ENCODE measurements at places on chromosomes 12 and 14.

GRCh38 chr12:13154831-13155230 lies 41.7 kb upstream of the EMP1 start:
- DNase-seq, result no peak

GRCh38 chr14:73723797-73724661 lies 9.8 kb upstream of the PNMA1 start:
- peak; percentile 99 for DNase-seq

GRCh38 chr12:14710632-14711320 lies 14.4 kb upstream of the GUCY2C start:
- no peak for DNase-seq

GRCh38 chr12:102484428-102484958 lies 4.1 kb upstream of the IGF1 start:
- peak; percentile 61 for DNase-seq

DNA sequence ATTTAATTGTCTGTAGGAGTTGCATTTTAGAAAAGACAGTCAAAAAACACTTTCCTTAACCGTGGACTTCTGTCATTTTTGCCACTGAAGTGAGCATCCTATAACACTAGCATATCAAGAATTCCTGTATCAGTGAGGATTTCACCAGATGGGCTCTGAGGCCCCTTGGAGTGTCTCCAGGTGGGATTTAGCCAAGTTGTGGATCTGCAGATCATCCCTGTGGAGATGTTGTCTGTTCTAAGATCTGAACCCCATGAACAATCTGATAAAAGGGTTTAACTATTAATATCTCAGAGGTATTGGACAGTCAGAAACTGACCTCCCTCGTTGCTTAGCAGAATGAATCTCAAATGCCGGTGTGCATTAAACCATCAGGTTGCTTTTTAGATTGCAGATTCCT lies 165.0 kb upstream of the SRRM4 start:
- no peak for DNase-seq

- DNase-seq, result no peak
Measured at GRCh38 chr12:3967556-3968160, 94.5 kb upstream of the PARP11 start.

GRCh38 chr12:102197789-102198188 lies at the start of gene PMCH:
Gene PMCH (minus strand): TSS chr12:102197833. CDS start chr12:102197770, 63 bp downstream.
- DNase-seq, result peak; percentile 42

DNA sequence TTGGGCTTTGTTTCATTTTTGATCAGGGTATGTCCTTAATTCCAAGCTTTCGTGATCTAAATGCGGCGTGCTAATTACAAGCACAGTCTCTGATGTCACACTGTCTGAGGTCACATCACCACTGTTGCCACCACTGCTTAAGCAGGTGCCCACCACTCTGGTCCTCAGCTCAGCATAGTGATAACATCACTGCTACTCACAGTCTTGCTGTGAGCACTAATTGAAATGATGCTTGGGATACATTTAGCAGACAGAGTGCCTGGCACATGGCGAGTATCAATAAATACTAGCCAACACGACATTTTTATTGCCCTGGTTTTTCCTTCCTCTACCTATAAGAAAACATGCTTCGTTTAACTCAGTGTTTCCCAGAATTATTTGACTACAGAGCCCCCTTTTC lies 7.9 kb downstream of the RILPL2 start:
- no peak for DNase-seq

DNA sequence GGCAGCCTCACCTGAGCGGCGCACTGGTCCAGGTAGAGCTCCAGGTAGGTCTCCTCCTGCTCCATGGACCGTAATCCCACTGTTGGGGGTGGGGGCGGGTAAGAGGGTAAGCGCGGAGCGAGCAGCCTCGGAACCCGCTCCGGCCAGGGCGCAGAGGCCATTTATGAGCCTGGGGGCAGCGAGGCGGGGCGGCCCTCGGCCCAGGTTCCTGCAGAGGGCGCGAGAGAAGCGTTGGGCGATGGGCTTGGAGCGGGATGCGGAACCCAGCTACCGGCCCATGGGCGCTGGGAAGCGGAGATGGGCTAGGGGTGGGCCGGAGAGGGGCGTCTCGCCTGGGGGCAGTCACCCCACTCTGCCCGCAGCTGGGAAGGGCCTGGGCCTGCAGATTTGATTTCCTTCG lies at the start of gene TBPL2:
Gene TBPL2, minus strand, starts transcription at position 232 of the 400 bp plus-strand sequence. Its CDS starts 167 bp downstream, at position 65.
- no peak for DNase-seq

DNA sequence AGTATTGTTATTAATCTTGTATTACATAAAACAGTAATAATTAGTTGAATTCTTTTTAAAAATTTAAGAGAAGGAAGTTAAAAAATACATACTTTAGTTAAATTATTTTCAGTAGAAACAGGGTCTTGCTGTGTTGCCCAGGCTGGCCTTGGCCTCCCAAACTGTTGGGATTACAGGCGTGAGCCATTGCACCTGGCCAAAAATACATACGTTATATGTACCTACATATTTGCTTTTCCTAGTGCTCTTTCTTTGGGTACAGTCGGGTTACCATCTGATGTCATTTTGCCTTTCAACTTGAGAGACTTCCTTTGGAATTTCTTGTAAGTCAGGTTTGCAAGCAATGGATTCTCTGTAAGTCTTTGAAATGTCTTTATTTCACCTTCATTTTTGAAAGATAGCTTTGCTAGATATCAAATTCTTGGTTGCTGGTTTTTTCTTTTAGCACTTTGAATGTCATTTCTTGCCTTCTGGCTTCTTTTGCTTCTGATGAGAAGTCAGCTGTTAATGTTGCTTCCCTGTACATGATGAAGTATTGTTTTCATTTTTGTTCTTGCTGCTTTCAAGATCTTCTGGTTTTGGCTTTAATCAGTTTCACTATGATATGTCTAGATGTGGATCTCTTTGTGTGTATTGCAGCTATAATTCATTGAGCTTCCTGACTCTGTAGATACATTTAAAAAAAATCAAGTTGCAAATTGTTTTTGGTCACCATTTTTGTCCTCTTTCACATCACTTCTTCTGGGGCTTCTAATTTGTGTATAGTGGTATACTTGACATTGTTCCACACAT lies 84.4 kb downstream of the SPATS2 start:
- no peak for DNase-seq

GRCh38 chr14:104187931-104188726 lies 49.7 kb downstream of the KIF26A start:
- no peak for DNase-seq

DNA sequence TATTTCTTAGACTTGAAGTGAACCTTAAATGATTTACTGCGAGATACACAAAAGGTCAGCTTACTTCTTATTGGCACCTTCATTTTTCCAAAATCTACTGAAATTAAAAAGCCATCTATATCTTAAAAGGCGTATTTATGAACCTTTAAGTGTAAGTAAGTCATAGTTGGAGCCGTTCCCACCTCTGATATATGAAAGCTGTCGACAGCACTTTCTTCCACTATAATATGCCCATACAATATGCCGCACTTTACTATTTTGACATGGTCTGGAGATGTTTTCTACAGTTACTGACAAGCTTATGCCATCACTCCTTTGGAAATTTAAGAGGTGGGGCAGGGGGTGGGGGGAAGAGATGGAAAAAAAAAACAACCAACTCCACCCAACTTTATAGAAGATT lies 155.3 kb downstream of the PHETA1 start:
- no peak for DNase-seq

GRCh38 chr14:50714450-50715073 lies 46.5 kb upstream of the SAV1 start:
- peak; percentile 52 for DNase-seq

GRCh38 chr14:68274725-68275124 lies 455.1 kb downstream of the RAD51B start:
- DNase-seq, result no peak

- no peak for DNase-seq
Measured at GRCh38 chr12:24361877-24362580, 412.6 kb upstream of the SOX5 start.

DNA sequence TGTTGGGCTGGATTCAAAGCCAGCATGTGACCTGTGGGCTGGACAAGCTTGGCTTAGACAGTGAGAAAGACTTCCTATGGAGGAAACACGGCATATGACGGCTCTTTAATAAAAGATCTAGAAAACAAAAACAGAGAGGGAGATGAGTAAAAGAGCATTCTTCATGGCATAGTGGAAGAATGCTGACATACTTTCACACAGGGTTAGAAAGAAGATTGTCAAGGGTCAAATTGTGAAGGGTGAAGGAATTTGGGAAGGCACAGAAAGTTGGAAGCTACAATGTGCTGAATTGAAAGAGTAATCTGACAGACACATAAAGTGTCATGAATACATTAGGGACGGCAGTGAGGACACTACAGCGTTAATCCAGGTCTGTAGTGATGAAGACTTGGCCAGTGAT lies 63.4 kb downstream of the GALNT4 start:
- DNase-seq, result peak; percentile 83

DNA sequence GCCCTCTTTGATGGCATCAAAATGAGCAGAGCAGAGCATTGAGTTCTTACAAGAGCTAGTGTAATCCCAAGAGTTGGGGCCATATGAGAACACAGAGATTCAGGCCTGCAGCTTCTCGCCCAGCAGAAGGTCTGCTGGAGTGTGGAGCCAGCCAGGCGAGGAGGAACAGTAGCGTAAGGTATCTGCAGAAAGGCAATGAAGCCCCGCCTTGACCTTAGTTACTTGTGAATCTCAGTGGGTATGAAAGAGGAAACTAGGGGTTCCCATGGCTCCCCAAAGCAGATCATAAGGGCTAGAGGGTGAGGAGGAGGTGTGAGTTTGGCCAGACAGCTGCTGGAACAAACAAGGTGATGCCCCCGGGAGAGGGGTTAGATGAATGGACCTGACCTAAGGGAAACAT lies 49.4 kb downstream of the SLC8A3 start:
- DNase-seq, result no peak

GRCh38 chr12:131852551-131853299 lies 24.5 kb downstream of the MMP17 start:
- peak; percentile 72 for DNase-seq

- DNase-seq, result peak; percentile 30
Measured at GRCh38 chr12:127145241-127145928, 1121.6 kb upstream of the TMEM132C start.

DNA sequence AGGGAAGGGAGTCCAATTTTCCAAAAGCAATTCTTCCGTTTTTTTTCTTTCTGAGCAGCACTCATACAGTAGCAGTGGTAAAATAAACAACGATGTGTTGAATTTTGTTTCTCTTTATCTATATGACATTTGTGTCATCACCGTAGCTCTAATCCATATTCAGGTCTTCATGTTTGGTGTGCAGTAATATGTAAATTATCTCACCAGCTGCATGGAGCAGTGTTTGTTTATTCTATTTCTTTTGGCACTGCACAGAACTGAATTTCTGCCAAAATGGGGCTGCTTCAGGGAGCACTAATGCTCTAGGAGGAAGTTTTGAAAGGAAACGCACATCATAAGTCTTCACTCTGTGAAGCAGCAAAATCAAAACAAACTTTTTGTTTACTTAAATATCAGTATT lies 130.0 kb upstream of the NPAS3 start:
- DNase-seq, result peak; percentile 65

DNA sequence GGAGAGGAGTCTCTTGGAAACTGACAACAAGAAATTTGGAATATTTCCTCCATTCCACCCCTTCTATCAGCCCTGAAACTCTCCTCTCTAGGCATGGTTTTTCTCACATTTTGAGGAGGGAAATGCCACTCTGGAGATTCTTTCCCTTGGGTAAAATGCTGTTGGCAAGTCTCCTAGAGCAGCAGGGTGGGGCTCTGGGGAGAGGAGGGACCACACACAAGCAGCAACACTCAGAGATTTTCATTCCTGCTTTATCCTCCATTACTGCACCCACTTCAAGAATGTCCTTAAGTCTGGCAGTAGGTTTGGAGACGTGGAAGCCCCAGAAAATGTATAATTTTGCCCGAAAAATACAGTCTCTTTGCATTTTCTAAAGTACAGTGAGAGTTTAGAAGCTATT lies 130.8 kb upstream of the FLRT2 start:
- peak; percentile 35 for DNase-seq

DNA sequence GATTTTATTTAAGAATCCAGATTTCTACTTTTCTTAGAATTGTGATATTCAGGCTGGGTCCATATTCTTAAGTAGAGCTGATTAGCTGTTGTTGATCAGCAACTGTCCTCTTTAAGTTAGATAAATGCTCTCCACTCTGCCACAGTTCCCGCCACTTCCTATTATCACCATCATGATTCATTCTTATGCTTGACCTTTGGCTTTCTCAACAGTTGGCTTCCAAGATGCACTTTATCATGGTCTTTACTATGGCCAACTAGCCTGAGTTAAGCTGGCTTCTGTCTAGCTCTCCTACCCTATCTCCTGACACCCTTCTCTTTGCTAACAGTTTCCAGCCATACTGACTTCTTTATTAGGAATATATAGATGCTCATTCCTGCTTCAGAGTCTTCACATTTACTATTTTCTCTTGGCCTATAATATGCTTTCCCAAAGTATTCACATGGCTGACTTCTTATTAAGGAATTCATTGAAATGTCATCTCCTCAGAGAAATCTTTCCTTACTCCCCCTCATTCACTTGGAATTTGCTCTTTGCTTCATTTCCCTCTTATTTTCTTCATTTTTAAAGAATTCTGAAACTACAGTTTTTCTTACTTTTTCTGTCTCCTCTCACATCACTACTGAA lies 149.0 kb upstream of the IGF1 start:
- DNase-seq, result peak; percentile 79

DNA sequence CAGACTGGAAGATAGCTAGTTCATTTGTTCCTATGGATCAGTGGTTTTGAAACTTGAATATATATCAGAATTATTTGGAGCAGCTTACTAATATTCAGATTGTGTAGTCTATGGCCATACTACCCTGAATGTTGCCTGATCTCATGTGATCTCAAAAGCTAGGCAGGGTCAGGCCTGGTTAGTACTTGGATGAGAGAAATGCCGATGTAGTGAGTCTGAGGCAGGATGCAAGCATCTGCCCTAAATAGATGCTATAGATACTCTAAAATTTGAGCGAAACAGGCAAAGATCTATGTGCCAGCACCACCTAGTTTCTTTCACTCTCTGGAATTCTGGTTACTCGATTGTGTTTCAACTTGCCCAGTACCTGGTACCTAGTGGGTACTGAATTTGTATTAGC lies 40.9 kb downstream of the FRMD6 start:
- DNase-seq, result peak; percentile 56

DNA sequence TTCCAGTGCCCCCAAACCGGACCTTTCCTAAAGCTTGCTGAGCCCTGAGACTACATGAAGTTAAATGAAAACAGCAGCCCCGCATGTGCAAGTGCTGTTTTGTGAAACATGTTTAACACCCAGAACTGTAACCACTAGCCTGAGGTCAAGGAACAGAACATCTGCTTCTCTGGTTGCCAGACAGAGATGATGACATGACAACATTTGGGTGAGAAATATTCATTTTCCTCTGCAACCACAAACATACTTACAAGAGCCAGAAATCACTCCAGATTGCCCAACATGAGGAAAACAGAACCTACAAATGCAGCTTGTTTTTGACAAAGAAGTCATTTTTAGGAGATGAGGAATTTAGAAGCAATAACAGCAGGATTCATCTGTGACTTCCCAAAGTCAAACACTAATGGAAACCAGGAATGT lies 110.4 kb downstream of the BCAT1 start:
- DNase-seq, result peak; percentile 90

DNA sequence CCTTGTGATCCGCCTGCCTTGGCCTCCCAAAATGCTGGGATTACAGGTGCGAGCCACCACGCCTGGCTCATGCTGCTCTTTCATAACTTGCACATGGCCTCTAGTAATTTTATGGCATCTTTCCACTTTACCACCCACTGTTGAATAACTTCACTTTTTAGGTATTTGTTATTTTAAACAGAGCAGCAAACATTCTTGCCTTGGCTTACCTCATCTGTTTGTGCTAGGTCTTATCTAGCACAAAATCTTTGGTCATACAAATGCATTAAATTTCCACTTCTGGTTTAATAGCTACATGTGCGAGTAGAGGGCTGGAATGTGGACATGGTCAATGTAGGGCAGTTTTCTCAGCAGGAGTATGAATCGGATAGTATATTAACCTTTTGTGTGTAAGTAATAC lies 38.8 kb upstream of the ATF7IP start:
- peak; percentile 67 for DNase-seq

- no peak for DNase-seq
Measured at GRCh38 chr14:20458031-20458789, 3.0 kb downstream of the PIP4P1 start.

All from EH (cell line).